ENCODE measurements at places on chromosomes 7 and 10. TPM values are rescaled to one million over a fixed set of nuclear protein-coding genes. Genes with fewer than 3 reads are reported as not detected.

GRCh38 chr7:150936018-150936417 is 42.1 kb downstream of the KCNH2 start:
- no peak for DNase-seq

- peak; percentile 55 for DNase-seq
Measured at GRCh38 chr10:121900443-121901174, 27.2 kb downstream of the ATE1 start.

DNA sequence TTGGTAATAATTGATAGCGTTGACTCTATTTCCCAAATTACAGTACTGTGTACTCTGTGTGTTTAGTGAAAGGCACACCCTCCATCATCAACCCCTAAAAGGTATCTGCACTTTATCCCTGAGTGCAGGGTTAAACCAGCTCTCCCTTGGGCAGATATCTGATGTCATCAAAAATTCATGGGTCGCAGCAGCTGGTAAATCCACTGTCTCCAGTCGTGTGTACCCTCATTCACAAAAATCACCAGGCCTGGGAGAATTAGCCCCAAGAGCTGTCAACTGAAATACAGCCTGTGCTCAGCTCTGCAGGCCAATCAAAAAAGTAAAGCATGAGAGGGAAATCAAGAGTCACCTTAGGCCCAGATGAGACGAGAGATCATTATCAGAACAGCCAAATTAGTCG is 103.7 kb downstream of the HIP1 start:
- DNase-seq, result no peak

The LBX1 gene
- not detected for total RNA-seq

The SPDYE18 gene
- not detected for total RNA-seq

The FEZF1 gene
- total RNA-seq, result 2.1 TPM

Measured in H7 (cell line).